Fibroblast of skin of right quadriceps (primary cell): ENCODE measurements at places on chromosomes 2 and 18.
A peak's percentile ranks its signal among the peaks of the same experiment; 100 is the strongest.

DNA sequence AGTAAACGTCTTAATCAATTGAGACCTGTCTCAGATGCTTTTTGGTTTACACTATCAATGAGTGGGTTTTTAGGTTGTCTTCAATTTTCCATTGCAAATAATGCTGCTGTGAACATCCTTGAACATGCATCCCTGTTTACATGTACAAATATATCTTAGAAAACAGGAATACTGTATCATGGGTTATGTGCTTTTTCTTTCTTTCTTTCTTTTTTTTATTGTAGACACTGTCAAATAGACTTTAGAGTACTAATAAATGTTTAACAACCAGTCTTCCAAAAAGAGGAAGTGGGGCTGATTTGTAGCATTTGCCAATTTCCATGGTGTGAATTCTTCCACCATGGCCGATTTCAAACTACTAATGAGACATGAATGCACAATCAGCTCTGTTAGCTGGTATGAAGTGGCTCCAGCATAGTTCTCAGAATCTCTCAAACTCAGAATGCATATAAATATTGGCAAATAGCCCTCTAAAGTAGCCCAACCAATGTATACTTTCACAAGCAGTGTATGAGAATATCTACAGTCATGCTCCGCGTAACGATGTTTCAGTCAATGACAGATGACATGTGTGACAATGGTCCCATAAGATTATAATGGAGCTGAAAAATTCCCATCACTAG, 50.3 kb upstream of the B3GNT2 start:
- DNase-seq: no peak

GRCh38 chr2:131126436-131126835, 21.3 kb downstream of the PLEKHB2 start:
- DNase-seq: no peak

DNA sequence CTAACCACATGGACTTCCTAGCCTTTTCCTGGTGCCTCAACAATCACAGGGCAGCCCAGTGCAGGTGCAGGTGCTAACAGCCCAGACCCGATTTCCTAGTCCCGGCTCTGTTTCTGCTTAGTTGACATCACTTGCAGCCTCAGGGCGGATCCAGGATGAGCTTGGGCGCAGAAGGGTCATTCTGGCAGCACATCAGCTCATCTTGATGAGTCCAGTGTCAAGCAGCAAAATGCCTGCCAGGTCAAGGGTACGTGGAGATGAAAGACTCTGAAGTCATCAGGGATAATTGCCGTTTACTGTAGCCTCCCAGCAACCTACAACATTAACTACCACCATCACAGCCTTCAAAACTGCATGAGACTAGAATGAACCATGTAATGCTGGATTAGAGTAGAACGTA, 39.4 kb upstream of the EFHD1 start:
- DNase-seq: no peak

DNA sequence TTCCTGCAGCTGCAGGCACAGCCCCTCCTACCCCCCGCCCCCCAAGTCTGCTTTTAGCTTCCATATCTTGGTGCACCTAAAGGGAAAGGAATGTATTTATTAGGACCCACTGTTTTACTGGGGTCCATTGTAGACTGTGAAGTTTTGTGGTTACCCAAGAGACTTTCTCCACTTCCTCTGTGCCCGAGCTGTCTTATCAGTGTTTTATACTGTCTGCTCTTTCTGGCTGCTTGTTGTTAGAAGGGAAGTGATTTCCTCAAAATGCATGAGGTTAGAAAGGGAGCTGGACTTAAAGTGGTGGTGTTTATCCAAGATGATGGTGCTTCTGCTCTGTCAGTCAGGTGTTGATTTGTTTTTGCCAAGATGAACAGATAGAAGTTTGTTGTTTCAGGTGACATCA, 85.0 kb downstream of the PTH2R start:
- no peak for DNase-seq

- DNase-seq: no peak
Observed at GRCh38 chr18:58087928-58088690, 44.1 kb downstream of the NEDD4L start.

- no peak for DNase-seq
Observed at GRCh38 chr2:27018142-27018541, 14.6 kb upstream of the TMEM214 start.

DNA sequence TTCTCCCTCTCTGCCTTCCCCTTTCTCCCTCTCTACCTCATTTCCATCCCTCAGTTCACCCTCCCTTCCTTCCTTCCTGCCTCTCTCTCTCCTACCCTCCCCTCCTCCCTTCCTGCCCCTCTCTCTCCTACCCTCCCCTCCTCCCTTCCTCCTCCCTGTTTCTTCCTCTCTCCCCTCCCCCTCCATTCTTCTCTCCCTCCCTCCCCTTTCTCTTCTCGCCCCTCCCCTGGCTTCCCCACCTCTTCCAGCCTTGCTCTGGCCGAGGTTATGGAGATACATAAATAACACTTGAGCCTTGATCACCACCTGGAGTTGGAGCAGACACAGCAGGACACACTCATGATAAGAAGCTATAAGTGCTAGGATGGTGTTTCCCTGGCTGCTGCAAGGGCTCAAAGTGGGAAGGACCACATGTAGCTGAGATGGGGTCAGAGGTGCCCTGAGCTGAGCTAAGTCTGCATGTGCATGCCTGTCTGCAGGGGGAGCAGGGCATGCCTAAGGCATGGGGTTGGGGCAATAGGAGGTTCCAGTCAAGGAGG, 326.1 kb upstream of the HS6ST1 start:
- no peak for DNase-seq

DNA sequence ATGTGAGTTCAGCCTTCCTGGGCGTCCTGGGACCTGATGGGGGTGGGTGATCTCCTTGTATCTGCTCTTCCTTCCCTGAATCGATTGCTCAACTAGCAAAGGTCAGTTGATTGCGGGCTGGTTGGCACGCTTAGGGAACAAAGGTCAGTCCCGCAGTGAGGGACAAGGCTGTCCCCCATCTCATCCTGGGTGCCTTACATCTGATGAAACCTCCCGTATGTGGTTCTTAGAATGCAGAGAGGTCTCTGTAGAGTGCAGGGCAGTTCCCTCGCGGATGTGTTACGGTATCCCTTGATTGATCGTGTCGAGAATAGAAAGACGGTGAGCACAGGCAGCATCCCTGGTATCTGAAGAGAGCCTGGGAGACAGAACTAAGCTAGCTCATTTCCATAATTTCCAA, 56.4 kb upstream of the RBM44 start:
- DNase-seq: no peak

GRCh38 chr2:20451000-20451290, 4.1 kb downstream of the RHOB start:
- no peak for DNase-seq

GRCh38 chr2:2742726-2743125, 411.7 kb upstream of the MYT1L start:
- no peak for DNase-seq

GRCh38 chr2:200156166-200156835, 150.2 kb upstream of the SPATS2L start:
- peak; percentile 84 for DNase-seq

GRCh38 chr2:197919487-197919886, 115.1 kb downstream of the PLCL1 start:
- no peak for DNase-seq

GRCh38 chr2:239093952-239094351, 246.1 kb downstream of the TWIST2 start:
- DNase-seq: no peak

DNA sequence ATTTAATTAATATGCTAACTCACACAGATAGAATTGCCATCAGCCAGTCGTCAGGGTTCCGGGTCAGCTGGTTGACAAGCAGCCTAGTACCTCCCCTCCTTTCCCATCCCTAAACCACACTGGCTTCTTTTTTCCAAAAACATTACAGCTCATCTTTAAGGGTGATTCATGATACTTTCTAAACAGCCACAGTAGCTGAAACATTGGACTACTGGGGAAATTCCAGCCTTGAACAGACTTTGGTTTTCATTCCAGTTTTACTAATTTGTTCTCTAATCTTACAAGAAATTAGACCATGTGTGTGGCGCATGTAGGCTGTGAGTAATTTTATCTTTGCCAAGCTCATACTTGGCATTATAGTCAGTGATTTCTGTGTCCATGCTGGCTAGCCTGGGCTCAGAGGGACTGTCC, 110.8 kb downstream of the FMNL2 start:
- DNase-seq: peak; percentile 94

DNA sequence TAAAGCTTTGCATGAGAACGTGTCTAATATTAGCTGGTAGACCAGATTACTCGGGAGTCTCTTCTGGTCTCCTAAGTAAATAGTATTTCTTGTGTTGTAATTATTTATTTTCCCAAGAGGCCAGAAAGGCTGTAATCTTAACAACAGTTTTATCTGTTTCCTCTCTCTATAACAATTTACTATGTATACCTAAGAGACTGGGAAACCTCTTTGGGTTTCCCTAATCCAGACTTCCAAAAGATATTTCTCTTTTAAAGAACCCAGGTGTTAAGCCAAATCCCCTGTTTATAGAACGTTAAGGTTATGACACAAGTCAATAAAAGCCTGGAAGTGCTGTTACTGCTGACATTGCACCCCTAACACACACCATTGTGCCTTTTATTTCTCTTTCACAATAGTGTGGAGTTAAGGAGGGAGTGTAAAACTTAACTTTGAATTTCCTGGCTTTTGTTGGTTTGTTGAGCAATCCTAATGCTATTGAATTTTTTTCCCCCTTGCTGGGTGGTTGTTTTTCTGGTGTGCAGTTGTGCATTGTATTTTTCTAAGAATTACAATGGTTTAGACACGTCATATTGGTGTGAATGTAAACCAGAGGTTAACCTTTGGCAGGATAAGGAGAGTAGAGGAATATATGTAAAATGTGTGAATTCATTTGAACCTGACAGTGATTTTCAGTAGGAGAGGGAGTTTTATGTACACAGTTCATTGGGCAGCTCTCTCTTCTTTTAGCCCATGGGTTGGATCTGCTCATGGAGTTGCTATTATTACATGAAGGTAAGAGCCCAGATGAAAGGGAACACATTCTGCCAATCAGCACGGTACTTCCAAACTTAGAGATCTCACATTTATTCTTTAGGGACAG, 192.8 kb downstream of the MTX2 start:
- peak; percentile 36 for DNase-seq

DNA sequence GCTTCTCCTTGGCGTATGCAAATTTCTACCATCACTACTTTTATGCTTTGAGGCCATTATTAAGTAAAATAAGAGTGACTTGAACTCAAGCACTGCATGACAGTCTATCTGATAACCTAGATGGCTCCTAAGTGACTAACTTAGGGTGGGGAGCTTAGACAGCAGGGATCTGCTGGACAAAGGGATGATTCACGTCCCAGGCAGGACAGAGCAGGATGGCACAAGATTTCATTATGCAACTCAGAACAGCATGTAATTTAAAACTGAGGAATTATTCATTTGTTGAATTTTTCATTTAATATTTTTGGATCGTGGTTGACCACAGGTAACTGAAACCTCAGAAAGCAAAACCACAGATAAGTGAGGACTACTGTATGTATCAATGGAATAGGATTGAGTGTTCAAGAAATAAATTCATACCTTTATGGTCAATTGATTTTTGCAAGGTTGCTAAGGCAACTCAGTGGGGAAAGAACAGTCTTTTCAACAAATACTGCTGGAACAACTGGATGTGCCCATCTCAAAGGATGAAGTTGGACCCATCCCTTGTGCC, 115.3 kb downstream of the MBD2 start:
- peak; percentile 17 for DNase-seq

DNA sequence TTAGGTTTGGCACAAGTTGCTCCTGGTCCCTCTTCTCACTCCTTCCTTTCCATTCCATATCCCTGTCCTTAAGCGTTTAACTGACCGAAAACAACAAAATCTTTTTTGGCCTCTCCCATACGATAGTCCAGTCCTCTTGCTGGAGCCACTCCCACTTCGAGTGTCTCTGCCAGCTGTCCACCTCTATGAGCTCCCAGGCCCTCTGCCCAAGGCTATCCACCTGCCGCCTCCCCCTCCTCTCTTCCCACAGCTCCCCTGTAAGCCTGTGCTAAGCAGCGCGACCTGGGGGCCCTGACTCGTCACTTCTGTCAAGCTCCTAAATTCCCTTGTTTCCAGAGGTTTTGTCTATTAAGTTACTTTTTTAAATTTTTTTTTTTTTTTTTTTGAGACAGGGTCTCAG, 47.0 kb upstream of the FOSL2 start:
- no peak for DNase-seq

DNA sequence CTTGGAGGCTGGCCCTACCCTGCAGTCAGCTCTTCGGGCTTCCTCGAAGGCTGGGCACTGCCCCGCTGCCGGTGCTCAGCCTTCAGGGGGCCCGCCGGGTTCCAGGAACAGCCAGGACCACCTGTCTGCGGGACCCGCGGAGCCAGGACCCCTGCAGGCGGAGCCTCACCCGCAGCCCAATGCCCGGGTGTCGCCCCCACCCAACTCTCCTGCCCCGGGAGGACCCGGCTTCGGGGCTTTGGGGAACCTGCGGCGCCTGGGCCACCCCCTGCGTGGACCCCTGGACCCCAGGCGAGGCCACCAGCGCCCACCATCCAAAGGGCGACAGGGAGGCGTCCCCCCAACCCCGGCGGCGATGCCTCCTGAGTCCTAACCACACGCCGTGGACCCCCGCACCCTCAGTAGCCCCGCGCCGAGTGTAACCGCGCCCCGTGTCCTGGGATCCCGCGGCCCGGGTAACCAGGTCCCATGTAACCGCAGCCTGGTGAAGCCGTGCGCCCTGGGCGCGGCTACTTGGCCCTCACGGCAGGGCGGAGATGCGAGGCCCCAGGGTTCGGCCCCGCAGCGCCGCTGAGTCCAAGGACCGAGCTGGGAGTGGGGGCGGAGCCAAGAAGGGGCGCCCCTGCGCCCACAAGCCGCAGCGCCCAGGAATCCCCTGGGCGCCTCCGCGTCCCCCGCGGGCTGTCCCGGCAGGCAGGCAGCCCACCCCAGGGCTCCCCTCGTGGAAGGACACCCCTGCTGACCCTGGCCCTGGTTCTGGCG, 11.0 kb upstream of the UBE2F start:
- no peak for DNase-seq

- peak; percentile 36 for DNase-seq
Observed at GRCh38 chr2:215702116-215702902, 266.4 kb upstream of the FN1 start.

DNA sequence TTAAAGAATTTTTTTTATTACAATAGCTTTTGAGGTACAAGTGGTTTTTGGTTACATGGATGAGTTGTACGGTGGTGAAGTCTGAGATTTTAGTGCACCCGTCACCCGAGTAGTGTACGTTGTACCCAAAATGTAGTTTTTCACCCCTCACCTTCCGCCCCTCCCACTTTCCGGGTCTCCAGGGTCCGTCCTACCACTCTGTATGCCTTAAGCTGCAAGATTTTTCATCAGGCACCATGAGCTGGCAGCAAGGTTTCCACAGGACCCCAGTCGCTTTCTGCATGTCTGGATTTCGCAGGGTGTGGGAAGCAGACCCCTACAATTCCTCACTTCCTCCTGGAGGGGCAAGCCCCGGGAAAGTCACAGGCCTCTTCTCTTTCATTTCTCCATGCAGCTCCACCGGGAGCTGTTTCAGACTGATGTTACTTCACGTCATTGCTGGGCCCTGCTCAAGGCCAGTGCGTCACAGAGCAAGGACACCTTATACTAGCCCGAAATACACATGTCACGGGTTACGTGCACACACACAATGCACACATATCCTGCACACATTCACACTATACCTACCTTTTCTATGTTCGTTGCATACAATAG, 179.1 kb downstream of the ZFP36L2 start:
- DNase-seq: no peak
